SW 1271 (cell line): ENCODE measurements at places on chromosomes 5 and 9.

DNA sequence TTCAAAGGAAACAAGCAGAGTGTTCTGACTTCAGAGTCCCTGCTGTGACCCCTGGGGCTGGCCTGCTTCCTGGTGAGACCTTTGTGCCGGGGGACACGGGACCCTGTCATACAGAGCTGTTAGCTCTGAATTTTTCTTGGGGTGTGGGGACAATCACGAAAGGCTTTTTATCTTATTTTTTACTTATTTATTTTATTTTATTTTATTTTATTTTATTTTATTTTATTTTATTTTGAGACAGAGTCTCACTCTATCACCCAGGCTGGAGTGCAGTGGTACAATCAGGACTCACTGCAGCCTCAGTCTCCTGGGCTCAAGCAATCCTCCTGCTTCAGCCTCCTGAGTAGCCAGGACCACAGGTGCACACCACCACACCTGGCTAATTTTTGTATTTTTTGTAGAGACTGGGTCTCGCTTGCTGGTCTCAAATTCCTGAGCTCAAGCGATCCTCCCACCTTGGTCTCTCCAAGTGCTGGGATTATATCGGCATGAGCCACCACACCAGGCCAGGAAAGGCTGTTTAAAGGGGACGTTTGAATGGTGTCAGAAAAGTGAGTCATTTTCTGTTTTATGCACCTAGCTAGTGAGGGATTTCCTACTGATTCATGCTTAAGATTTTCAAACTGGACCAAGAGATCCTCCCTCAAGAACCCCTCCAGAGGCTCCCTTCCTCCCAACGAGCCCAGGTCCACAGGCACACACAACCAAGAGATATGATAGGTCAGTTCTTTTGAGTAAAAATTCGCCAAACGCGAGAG is 75.7 kb downstream of the OLFM1 start:
- DNase-seq: no peak

GRCh38 chr5:142900927-142901326 is 130.8 kb downstream of the ARHGAP26 start:
- no peak for DNase-seq

GRCh38 chr5:179131321-179131835 is 71.2 kb downstream of the ZNF354C start:
- DNase-seq: no peak

- no peak for DNase-seq
Measured at GRCh38 chr5:135440916-135441315, 6.2 kb downstream of the DCANP1 start.
